ENCODE measurements at places on chromosomes 12 and 14.

DNA sequence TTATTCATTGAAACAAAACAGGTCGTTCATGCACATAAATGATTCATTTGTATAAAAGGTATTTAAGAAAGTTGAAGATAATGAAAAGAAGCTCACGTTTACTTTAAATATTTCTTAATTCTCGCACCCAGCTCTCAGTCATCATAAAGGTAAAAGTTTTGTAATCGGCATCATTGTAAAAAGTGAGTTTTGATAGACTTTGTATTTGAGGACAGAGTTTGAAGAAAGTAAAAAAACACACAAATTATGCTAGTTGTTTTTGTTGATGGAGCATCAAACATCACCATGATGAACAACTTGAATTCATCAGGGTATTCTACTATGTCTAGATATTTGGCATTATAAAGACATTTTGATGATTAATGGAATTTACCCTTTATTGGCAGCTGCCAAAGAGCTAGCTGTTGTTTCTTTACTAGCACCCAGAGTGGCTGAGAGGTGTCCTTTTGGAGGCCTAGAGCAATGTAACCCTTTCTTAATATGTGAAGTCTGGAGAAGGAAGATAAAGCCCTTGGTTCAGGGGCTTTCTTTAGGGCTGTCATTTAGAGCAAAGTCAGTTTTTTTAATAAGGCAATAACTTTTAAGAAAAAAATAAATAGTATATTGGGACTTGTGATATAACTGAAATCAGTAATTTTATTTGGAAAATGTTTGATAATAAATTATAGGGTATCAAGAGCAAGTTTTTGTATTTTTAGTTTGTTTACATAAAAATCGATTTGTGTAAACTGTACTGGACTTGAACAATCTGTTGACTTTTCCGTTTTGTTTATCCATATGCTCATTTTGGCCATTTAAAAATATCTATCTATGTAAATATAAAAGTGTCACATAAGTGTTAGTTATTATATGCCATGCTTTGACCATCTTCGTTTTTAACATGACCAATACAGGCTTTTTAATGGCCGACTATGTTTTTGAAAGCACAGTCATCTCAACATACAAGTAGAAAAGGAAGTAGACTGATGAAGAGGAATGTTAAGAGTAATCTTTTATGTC is 7.4 kb downstream of the GLRX5 start:
- no peak for DNase-seq

GRCh38 chr14:56585461-56586084 is 6.0 kb downstream of the TMEM260 start:
- no peak for DNase-seq

DNA sequence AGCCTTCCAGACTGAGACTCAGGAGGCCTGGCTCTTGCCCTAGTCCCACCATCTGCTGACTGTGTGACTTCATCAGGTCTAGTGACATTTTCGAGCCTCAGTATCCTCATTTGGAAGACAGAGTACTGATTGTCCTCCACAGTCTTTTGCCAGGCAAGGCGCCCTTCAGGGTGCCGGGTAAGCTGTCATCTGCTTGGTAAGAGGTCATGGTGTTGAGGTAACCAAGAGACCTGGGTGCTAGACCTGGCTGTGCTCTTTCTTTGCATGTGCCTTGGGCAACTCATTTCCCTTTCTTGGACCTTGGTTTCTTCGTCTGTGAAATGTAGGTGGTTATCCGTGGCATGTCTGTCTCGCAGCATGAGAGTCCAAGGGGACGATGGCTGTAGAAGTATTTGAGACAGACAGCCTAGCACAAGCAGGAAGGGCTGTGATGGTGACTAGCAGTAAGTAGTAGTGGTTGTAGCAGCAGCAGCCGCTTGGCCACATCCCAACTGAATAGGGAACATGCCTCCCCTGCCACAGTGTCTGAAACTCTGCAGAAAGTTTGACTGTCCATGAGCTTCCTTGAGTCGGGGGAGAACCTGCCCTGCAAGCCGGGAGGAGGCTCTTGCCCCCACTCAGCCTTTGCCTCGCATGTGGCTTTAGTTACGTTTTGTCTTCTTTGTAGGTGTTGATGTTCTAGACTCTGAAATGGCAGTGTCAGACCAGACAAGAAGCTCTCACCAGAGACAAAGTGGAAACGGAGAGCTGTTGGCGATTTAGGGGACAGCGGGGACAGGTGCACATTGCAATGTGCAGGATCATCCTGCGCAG is 40.3 kb downstream of the EVL start:
- peak; percentile 33 for DNase-seq

GRCh38 chr12:25262389-25263074 is 11.8 kb upstream of the KRAS start:
- no peak for DNase-seq

- no peak for DNase-seq
These were observed 190.5 kb upstream of the GSC start for GRCh38 chr14:94960285-94961001.

GRCh38 chr12:42432517-42433140 is 106.7 kb downstream of the PPHLN1 start:
- no peak for DNase-seq

- no peak for DNase-seq
These were observed 204.9 kb downstream of the TMX1 start for GRCh38 chr14:51445001-51445390.

- DNase-seq, result no peak
These were observed 30.1 kb upstream of the CAND1 start for GRCh38 chr12:67239061-67239460.

- DNase-seq, result peak; percentile 32
These were observed 37.0 kb upstream of the FBXO33 start for GRCh38 chr14:39469094-39469710.

- no peak for DNase-seq
These were observed 543.2 kb upstream of the TBX3 start for GRCh38 chr12:115227137-115227615.

- DNase-seq, result no peak
These were observed 33.7 kb upstream of the TTC7B start for GRCh38 chr14:90849787-90850444.

- no peak for DNase-seq
These were observed 12.3 kb downstream of the TNFAIP2 start for GRCh38 chr14:103135333-103136260.

DNA sequence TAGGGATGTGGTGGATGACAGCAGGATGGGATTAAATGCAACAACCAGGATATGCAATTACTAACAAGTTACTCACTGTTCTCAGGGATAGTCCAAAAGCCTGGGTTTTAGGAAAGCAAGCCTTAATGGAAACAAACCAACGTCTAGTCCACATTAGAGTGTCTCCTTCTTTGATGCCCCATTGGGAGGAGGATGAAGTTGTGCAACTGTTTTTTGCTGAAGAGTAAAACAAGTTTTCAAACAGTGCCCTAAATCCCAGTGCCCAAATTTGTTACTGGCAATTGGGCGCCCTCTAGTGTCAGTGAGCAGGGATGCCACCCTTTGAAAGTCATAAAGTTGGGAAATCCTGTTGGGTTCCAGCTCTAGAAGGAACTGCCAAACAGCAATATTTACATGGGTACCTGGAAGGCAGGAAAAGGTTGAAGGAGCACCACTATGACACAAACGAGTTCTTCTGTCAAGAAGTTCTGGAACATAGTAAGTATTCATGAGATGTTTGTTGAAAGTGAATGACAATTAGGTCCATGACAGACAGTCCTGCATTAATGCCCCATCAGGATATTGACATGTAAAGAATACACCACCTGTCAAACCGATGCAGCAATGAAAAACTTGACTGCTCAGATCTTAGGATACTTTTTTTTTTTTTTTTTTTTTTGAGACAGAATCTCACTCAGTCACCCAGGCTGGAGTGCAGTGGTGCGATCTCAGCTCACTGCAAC is 11.1 kb upstream of the DPF3 start:
- peak; percentile 78 for DNase-seq

DNA sequence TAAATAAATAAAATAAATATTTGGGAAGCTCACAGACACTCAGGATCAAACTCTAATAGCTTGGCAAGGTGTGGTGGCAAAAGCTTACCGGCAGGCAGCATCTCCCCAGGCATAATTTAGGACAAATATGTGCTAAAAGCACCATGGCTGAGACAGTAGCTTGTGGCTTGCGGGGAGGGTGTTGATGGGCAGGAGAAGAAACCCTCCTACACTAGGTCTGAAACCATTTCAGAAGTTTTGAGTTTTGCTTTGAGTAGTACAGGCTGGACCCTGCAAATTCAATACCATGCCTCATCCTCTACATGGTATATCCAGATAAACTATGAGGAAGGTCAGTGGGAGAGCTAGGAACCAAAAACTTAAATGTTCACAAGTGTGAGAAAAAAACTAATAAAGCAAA is 33.1 kb downstream of the MAP3K9 start:
- no peak for DNase-seq

DNA sequence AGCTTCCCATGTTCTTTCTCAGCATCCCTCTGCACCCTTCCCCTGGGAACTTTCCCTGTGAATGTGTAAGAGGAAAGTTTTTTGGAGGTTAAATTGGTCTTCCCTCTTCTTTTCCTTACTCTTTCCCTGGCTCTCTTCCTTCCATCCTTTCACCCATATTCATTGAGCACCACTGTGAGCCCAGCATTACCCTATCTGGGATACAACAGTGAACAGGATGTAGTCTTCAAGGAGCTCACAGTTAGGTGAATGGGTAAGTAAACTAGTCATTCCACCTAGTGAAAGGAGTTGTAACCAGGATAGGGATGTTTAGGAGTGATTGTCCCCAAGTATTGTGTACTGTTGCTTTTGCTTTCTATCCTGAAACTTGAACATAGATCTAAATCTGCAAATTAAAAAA is 123.8 kb downstream of the MYRFL start:
- no peak for DNase-seq

DNA sequence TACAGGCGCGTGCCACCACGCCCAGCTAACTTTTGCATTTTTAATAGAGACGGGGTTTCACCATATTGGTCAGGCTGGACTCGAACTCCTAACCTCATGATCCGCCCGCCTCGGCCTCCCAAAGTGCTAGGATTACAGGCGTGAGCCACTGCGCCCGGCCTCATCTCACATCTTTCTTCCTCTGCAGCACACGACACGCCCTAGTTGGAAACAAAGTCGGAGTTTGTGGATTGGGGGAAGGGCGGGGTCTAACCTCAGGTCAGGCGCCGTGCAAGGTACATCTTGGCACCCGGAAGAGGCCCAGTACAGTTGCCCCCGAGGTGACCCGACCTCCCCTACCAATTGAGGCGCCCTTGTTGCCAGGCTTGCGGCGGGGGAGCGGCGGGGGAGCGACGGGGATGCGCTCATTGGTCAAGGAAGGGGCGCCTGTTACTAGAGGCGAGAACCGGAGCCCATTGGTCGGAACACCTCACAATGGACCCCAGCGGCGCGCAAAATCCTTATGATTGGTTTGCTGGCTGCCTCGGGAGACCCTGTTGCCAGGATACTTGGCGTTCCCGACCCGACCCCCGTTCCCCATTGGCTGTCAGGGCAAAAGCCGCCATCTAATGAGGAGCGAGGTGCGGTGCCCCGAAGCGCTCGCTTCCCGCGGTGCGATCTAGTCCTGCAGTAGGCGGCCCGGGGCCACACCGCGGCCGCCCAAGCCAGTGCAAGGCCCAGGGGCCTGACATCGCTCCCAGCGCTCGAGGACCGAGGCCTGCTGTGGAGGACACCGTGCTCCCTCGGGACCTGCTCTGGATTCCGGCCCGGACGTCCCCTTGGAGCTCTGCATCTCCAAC is at the start of gene REC8:
Gene REC8 (plus strand): TSS at position 659 of the 839 bp plus-strand sequence. CDS start 473 bp downstream, outside the sequence.
- no peak for DNase-seq

GRCh38 chr14:101945171-101945570 is 19.2 kb upstream of the DYNC1H1 start:
- no peak for DNase-seq

DNA sequence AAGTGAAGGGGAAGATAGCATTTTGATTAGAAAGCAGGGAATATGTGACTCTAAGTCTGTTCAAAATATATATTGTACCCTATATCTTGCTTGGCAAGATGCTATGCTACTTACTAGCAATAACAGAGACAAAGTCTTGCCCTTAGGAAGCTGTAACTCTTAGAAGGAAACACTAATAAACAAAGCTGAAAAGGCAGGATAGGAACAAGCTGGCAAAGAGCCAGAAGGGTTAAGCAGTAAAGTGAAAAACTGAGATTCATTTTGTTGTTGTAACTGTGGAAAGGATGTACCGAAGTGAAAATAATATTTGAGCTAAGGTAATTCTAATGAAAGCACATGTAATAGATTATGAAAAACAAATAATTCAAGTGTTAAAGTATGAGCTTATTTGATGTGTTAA is 527.1 kb upstream of the FLRT2 start:
- DNase-seq, result no peak

Measured in inflammatory macrophage treated with lipopolysaccharide for 4 hours (primary cell).